GM13976 (cell line): ENCODE measurements at places on chromosomes 12 and 14.

- no peak for DNase-seq
Measured at GRCh38 chr14:69355154-69355597, 42.9 kb downstream of the ERH start.

- DNase-seq: no peak
Measured at GRCh38 chr14:64646103-64646502, 58.1 kb upstream of the PLEKHG3 start.

DNA sequence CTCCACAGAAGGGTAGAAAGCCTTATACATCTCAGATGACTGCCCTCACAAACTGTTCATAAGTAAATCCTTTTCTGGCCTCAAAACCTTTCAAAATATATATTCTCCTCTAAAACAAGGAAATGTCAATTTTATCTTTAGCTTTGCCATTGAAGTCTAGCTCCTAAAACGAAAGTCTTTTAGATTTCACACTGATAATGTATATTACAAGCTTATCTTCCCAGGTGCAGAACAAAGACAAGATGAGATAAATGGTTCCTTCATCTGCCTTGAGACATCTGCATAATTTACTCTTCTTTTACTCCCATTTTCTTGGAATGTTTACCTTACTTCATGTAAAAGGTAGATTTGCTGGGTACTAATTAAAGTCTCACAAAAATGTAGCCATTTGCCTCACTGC, 257.1 kb downstream of the SYT10 start:
- no peak for DNase-seq

DNA sequence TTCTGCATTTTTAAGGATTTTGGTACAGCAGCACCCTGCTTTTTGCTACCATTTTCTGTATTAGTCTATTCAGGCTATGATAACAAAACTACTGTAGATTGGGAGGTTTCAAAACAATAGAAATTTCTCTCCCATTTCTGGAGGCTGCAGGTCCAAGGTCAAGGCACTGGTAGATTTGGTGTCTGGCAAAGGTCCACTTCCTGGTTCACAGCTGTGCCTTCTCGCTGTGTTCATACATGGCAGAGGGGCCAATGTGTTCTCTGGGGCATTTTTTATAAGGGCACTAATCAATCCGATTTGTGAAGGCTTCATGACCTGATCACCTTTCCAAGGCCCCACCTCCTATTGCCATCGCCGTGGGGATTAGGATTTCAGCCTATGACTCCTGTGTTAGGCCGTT, 268.1 kb upstream of the RTL1 start:
- DNase-seq: no peak

DNA sequence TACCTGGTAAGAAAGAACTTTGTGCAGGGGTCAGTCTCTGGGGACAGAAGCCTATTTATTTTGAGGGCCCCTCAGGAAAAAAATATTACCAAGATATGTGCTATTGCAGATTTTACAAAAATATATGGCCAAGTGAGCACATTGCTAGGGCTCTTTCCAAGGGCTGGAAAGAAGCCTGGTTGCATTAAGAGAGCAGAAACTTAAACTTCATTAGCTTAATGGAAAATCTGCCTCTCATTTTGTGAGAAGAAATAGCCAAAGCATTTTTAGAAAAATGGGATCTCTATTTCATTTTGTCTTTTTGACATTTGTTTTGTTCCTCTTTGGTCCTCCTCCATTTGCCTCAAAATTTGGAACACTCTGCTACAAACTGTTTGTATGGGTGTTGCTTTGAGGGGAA, 283.5 kb downstream of the NELL2 start:
- DNase-seq: no peak

DNA sequence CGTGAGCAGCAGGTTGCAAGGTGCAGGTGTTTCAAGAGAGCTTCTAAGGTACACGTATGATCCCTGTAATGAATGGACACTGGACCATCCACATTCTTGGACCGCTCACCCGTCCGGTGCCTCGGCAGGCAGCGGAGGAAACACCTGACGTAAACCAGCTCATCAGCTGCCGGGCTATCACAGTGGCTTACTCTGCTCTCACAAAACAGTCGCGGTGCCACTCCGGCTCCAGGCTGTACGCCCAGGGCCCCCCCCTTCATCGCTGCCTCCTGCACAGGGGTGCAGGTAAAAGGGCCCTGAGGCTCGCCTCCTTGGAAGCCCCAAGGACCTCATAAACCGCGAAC, 436 bp downstream of the VPS33A start:
- no peak for DNase-seq

- DNase-seq: no peak
Measured at GRCh38 chr12:2779281-2779680, 15.5 kb upstream of the FKBP4 start.

GRCh38 chr14:69281450-69282169, 21.7 kb downstream of the GALNT16 start:
- DNase-seq: peak; percentile 67

DNA sequence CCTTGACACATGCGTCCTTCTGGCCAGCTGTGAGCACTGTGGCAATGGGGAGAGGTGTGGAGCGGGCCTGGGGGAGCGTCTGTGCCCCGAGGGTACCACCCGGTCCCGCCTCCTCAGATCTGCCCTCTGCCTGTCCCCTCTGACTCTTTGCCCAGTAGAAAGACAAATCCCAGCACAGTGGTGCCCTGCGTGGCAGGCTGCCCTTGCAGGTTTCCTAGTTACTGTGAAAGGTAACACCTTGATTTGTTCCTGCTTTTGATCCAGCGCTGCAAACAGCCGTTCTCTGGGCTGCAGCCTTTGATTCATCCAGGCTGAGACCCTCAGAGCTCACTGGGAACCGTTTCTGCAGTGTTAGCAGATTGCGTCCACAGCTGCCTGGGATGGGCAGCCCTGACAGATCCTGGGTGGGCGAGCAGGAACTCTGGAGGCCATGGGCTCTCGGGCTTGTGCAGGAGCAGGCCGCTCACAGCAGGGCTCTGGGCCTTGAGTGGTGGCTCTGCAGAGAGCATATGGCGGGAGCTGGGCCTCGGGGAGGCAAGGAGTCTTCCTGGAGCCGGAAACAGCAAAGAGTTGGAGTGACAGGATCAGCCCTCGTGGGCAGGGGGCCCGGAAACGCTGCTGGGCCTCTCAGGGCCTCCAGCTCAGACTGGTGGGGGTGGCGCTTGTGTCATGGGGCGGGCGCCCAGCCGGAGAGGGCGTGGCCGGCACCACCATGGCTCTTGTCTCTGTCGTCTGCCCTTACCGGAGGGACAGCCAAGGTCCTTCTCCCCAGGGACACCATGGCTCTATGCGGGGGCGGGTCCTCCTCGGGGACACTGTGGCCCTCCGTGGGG, 16.6 kb downstream of the FBRSL1 start:
- peak; percentile 88 for DNase-seq

GRCh38 chr14:67360470-67361206, 510 bp downstream of the EIF2S1 start:
- DNase-seq: no peak

DNA sequence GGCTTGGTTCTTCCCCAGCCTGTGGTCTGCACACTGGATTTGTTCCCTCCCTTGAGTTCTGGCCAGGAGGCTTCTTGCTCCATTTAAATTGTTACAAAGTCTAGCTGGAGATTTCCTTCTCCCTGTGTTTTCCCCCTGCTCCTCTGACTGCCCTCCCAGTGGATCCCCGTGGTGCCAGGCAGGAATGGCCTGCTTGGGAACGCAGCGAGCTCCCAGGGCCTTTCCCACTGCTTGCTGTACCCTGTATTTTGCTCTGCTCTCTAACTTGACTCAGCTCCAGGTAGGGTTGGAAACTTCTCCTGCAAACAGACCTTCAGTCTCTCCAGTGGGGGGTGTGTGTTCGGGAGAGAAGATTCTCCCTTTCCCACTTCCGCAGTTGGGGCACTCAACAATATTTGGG, 349.2 kb upstream of the FBXO33 start:
- no peak for DNase-seq

- DNase-seq: no peak
Measured at GRCh38 chr14:75313294-75313693, 34.7 kb downstream of the FOS start.

- DNase-seq: no peak
Measured at GRCh38 chr12:52871291-52872039, 22.7 kb upstream of the KRT78 start.

DNA sequence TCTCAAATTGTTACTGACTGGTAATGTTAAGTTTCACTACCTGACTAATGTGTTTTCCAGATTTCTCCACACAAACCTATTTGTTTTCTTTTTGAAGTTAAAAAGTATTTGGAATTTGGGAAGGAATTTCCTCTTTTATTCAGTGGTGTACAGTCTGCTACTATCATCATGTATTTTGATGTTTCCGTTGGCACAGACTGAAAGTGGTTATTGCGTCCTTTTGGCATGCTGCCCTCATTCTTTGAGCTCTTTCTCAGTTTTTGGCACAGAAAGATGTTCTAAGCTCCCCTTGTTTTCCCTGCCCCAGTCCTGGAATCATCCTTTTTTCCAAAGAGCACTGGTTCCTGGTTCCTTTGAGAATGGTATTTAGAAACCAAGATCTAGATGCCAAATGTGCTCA, 31.4 kb upstream of the RTRAF start:
- no peak for DNase-seq

- no peak for DNase-seq
Measured at GRCh38 chr12:116969615-116970585, 59.1 kb downstream of the FBXW8 start.

DNA sequence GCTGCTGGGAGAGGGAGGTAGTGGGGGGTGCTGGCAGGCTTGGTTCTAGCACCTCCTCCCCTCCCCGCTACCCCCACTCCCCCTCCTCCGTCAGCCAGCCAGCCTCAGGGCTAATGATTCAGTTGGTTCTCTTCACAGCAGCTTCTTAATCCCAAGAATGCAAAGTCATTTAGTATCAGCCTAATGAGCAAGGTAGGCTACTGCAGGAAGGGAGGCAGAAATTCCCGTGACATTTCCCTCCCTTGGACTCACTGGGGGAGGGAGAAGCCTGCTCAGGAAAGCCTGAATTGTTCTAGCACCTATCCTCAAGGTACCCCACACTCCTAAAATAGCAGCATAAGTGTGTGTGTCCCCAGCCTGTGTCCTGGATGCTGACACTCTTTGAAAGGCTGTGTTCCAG, 29.8 kb downstream of the ITPK1 start:
- DNase-seq: no peak

DNA sequence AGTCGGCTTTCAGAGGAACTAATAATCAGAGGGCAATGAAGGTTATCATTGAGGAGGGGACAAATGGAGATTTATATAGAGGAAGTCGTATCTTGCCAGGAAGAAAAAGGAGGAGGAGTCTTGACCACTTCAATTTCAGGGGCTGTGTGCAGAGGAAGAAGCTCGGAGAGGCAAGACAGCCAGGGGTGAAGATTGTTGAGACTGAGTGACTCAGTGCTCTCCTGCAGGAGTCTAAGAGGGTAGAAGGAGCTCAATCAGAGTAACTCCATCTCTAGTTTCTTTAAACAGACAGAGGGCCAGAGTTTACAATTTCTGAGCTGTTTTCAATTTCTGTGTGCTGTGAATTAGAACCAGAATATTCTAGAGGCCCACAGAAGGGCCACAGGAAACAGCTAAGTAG, 439.3 kb upstream of the PRICKLE1 start:
- DNase-seq: no peak

GRCh38 chr14:94462219-94462551, 9.6 kb upstream of the SERPINA11 start:
- no peak for DNase-seq

GRCh38 chr14:39454906-39455539, 22.8 kb upstream of the FBXO33 start:
- DNase-seq: no peak

- DNase-seq: no peak
Measured at GRCh38 chr12:121000530-121000929, 15.8 kb downstream of the C12orf43 start.
